Activated CD4-positive, alpha-beta T cell treated with anti-CD3 and anti-CD28 coated beads, Interleukin-2, Interleukin-4, amounts not matched to agents 100 ng/mL and 50 ng/mL, durations not matched to agents 16 hours and 8 hours (primary cell): ENCODE measurements at places on chromosomes 4 and X.

DNA sequence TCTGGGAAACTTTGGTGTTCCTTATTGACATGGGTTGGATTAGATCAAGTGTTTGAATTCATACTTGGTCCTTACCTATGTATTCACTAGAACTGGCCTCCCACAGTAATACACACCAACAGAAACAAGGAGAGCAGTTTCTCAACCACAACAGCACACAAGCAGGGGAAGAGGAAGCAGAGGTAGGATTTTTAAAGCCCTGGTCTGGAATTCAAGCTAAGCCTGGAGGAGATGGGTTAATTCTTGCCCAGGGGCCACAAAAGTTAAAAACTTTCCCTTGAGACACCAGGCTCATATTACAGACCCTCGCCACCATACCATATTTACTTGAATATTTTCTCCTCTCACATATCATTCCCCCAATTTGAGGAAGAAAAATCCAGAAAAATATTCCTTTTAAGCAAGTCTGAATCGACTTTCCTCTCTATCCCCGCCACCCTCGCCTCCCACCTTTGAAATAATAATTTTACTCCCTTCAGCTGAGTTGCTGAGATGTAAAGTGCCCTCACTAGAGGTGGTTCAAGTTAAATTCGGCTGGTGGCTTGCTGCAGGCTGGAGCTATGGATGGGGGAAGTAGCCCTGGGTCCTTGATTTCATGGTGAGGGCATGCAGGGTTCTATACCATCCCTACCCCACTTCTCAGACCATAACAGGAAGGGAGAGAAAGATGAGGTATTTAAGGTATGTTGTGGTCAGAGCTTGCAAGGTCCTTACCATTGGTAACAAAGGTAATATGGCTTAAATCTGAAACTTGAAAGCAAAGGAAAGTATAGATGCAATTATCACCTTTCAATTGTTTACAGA is 440.2 kb downstream of the INPP4B start:
- peak; percentile 63 for DNase-seq

DNA sequence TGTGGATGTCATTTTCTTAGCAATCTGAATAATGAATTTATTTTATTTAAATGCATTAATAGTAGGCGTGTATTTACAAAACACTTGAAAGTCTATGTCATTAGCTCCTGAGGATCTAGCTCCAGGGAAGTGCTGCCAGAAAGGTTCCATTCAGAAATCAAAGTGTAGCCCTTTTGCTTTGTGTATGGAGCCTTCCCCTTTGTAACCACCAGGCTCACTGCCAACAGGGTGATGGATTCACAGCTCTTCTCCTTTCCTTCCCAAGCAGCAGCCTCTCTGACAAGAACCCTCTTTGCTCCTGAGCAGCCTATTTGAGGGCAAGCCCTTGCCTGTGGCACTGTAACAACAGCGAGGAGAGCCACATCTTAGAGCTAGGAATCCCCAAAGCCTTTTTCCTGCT is 286.0 kb upstream of the RASGEF1B start:
- DNase-seq, result no peak

DNA sequence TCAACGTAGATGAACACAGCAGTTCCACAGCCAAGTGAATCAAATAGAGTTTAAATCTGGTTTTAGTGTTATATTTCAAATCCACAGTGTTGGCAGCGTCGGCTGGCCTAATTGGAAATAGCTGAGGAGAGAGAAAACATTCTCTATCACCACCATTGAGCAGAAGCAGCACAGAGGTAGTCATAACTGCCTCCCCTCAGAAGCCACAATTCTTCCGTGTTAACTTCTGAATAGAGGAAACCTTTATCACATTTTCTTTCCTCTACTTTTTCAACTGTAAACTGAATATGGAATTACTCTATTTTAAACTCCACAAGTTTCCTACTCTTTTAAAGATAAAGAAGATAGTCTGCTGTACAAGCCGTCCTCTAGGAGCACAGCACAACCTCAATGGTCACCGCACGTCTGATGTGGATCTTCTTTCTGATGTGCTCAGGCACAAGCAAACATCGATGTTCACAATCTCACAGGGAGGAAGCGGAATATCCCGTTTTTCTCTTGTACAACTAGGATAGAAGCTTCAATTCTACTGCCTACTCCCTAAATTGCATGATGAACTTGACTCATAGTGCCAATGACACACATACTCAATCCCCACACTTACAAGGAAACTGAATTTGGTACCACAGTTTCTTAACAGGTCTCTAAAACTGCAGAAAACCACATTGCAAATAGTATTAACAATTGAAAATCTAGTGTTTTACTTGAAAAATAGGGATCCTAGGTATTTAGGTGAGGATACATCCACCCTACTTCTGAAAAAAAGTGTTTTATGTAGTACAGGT is 217.8 kb upstream of the ETNPPL start:
- DNase-seq, result peak; percentile 6

DNA sequence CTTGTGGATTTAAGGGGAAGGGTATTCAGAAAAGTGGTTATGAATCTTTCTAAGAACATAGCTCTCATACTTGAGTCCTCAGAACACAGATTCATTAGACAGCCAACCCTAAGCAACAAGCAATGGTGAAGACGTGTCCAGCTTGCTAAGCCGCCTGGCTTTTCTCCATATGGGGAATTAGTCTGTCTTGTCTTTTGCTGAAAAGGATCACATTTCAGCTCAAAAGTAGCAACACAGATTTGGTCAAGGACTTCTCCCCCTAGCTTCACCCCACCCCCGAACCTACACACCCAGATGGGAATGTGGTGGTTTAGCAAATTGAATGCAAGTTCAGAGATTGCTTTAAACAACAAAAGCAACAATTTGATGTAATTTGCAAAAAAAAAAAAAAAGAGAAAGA is 103.3 kb upstream of the RASGEF1B start:
- DNase-seq, result no peak
